ENCODE measurements at places on chromosomes 16 and 17.
A peak's percentile ranks its signal among the peaks of the same experiment; 100 is the strongest.

- DNase-seq = no peak
Measured at GRCh38 chr17:74994440-74994839, 7.0 kb downstream of the CDR2L start.

DNA sequence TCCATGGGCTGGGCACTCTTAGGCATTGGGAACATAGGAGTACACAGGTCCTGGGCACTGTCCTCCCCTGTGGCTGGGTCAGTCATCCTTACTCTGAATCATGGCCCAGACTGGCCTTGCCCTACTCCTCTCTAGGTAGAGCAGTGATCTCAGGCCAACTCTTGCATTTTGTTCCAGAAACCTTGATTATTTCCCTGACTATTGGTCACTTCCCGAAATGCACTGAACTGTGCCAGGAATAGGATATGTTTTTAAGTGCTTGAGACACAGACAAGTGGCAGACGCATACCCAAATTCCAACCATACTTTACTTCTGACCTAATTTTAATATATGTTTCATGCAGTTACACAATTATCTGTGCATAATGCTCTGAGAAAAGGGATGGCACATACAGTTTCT, 10.3 kb downstream of the KRABD2 start:
- DNase-seq = no peak

DNA sequence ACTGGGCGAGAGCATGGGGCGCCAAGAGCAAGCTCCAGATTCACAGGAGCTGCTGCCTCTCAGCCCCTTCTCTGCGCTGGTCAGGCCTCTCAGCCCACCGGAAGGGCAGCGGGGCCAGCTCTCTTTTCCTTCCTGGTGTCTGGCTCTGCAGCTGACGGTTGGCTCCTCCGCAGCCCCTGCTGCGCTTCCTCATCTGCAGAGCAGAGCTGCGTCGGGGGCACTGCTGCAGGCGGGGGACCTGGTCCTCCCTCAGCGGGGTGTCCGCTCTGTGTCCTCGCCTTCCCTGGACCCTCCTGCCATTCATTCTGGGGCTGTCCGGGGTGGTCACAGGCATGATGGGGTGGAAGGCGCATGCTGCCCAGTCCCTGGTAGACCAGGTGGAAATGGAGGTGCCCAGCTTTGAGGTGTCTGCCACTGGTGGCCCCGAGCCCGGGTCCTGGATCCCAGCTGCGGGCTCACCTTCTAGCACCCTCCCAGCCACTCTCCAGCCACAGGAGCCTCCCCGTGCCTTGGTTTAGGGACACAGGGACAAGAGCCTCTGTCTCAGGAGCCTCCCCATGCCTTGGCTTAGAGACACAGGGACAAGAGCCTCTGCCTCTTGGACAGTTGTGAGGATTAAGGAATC, 84.8 kb downstream of the IRF8 start:
- no peak for DNase-seq

- no peak for DNase-seq
Measured at GRCh38 chr17:39962642-39963220, at the start of gene GSDMA. TSS of gene GSDMA (plus strand) at chr17:39963004. CDS start at chr17:39965688, 2,684 bp downstream.

DNA sequence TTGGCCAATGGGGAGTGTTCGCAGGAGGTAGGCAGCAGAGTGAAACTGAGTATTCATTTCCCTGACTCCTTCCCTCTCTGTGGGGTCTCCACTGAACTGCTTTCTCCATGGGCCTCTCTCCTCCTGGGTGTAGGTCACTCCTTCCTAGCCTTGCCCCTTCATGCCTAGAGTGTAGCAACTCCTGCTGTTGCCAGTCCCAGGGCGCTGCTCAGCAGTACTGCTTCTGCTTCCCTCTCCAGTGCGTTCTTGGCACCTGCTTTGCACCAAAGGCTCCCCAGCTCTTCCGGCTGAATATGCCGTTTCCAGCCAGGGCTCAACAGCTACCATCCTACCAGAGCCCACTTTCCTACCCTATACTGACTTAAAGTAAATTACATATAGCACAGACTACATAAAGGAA, 92.2 kb downstream of the MAF start:
- no peak for DNase-seq

DNA sequence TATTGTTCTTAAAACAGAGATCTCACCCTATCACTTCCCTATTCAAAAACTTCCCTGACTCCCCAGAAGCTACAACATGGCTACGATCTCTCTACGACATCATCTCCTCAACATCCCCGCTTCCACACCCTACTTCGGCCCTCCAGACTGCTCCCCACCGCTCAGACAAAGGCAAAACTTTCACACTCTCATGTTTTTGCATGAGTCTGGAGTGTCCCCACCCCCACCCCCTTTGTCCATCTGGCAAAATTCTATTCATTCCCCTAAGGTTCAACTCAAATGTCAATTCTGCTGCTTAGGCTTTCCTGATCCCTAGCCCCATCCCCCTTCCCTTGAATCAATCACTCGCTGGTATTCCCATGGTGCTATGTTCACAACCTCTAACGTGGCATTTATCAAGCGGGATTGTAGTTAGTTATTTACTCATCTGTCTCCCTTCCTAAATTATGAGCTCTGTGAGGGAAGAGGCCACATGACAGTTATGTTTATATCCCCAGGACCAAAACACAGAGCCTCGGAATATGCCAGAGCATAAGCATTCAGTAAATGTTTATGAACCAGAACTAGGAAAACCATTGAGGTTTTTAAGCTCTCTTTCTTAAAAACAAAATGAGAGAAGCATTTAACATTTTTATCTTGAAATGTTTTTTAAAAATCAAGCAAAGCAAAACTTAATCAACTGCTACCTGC, 55.9 kb downstream of the STX8 start:
- DNase-seq = no peak

- DNase-seq = no peak
Measured at GRCh38 chr17:32298721-32299579, 33.3 kb downstream of the RHBDL3 start.

DNA sequence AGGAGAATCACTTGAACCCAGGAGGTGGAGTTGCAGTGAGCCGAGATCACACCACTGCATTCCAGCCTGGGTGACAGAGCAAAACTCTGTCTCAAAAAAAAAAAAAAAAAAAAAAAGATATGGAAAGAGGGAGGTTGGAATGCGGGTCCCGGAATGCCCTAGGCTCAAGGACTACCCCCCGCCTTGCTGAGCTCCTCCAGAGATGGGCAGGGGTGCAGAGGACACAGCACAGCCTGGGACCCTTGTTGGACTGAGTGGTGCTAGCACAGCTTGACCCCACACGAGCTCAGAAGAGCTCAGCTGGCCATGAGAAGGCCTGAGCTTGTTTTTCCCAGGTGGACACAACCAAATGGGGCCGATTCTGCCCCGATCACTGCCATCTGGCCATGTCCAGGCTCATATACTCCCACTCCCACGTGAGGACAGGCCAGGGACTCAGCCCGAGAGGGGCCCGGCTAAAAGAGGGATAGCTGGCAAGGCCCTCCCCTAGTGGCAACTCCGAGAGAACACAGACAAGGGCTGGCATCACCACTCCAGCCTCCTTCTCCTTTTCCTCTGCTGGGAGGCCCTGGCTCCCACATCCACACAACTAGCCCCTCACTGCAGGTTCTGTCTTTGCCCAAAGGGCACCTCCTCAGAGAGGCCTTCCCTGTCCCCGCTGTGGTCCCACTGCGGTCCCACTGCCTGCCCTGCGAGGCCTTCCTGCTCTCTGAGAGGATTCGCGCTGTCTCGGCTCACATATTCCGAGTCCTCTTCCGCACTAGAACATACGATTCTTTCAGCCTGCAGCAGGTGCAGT, 11.0 kb downstream of the SGCA start:
- DNase-seq = no peak

GRCh38 chr16:84806256-84806889, 13.4 kb upstream of the CRISPLD2 start:
- no peak for DNase-seq

- no peak for DNase-seq
Measured at GRCh38 chr17:67528751-67529436, 151.8 kb downstream of the PITPNC1 start.

- DNase-seq = no peak
Measured at GRCh38 chr16:79042886-79043285, 557.7 kb downstream of the MAF start.

DNA sequence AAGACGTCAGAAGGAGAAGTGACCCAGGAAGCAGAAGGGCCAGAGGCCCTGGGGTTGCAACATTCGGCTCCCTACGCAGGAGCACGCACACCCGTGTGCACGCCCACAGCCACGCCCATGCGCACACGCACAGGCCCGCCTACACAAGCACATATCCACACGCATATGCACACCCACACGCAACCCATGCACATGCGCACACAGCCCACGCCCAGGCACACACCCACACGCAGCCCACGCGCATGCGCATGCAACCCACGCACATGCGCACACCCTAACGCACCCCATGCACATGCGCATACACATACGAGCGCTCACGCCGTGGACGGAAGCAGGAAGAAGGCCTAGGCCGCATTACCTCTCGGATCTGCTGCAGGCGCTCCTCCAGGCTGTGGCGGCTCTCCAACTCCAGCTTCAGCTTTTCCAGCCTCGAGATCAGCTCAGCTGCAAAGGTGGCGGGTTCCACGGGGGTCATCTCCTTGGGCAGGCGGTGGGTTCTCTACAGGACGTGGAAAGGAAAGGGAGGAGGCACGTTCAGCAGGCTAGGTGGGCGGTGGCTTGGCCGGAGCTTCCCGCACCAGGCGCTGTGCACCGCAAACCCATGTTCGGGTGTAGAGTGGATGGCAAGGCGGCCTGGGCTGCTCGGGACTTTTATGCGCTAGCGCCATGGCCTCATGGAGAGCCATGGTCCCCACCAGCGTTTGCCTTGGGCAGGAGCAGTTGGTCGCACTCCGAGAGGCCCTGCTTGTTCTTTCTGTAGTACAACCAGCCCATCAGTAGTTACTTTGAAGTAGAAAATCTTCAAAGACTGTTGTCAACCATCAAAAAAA, 23.4 kb downstream of the AXIN2 start:
- DNase-seq = no peak

GRCh38 chr16:75486014-75486675, 9.1 kb downstream of the CHST6 start:
- no peak for DNase-seq

DNA sequence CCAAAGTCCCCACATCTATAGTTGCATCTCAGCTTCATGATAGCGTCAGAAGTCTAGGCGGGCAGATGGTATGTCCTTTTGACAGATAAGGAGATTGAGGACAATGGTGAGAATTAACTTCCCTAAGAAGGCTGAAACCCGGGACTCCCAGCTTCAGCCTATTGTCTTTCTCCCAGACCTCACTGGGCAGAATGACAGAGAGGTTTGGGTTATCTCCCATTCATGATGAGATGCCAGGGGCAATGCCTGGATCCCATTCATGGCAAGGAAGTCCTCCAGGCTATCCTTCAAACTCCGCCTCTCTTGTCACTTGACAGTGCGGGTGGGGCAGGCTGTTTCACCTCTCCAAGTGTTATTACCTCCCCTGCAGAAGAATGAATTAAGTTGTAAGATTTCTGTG, 100.3 kb downstream of the IRX5 start:
- no peak for DNase-seq

- DNase-seq = no peak
Measured at GRCh38 chr16:48537909-48538745, 71.9 kb downstream of the N4BP1 start.

- DNase-seq = peak; percentile 56
Measured at GRCh38 chr17:386141-386876, 33.7 kb upstream of the RPH3AL start.

GRCh38 chr16:25951999-25952398, 260.2 kb downstream of the HS3ST4 start:
- DNase-seq = no peak

DNA sequence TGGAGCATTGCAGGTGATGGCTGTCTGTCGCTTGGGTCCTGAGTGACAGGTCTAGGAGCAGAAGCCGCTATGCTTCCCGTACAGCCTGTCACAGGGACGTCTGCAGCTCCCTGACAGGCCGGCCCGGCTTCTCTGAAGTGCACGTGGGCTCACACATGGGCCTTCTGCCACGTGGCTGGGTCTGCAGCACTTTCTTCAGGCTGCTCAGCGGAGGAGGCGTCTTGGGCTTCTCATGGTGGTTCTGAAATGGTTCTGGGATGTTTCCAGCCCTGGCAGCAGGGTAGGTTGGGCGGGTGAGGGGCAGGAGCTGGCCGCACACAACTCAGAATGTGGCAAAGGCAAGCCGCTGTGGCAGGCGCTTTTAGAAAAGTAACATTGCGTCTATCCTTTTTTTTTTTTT, 80.3 kb upstream of the ZNF750 start:
- no peak for DNase-seq

GRCh38 chr16:13919330-13919682, 648 bp upstream of the ERCC4 start:
- DNase-seq = no peak

GRCh38 chr17:77774182-77774581, 184.3 kb upstream of the TNRC6C start:
- DNase-seq = no peak

GRCh38 chr16:31403590-31404352, 10.6 kb downstream of the ITGAD start:
- DNase-seq = no peak

GRCh38 chr17:27937025-27937546, 43.9 kb upstream of the LYRM9 start:
- DNase-seq = no peak

- DNase-seq = no peak
Measured at GRCh38 chr16:66741950-66742808, 9.2 kb downstream of the DYNC1LI2 start.

- peak; percentile 29 for DNase-seq
Measured at GRCh38 chr17:8056232-8056975, 17.5 kb downstream of the ALOX15B start.

GRCh38 chr16:86594721-86595120, 16.4 kb downstream of the FOXL1 start:
- no peak for DNase-seq

DNA sequence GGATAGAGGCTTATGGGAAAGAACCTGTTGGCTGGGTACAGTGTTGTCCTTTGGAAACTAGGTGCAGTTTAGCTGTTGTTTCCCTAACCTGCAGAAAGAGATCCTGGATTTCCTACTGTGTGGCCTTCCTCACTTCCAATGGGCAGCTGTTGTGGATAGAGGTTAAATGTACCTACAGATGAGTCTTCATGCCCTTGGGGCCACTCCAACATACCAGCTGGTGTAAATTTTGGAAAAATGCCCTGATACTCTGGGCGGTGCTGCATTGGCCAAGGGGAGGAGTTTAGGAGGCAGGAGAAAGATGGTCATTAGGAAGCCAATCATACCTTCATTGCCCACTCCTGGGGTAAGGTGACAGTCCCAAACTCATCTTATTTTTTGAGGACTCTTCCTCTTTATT, 70.2 kb downstream of the SNX11 start:
- DNase-seq = no peak

GRCh38 chr16:67394155-67395104, 1.1 kb upstream of the TPPP3 start:
- DNase-seq = no peak

GRCh38 chr16:86881861-86882273, 303.5 kb downstream of the FOXL1 start:
- DNase-seq = no peak

DNA sequence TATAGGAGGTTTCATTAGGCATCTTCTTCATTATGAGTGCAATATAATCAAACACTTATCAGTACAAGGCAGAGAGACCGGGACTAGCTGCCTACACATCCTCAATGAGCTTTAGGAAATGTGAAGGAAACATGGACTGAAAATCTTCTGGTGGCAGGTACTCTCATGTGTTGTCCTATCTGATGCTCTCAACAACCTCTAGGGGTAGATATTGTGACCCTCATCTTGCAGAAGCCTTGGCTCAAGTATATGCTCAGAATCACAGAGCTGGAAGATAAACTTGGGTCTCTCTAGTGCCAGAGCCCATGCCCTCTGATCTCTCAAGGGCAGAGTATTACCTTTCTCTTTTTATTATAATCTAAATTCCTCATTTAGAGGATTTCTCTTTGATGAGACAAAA, 181.6 kb upstream of the C17orf78 start:
- DNase-seq = no peak

GRCh38 chr17:40417258-40417608, 463 bp downstream of the TOP2A start:
- DNase-seq = no peak

All from stimulated activated CD8-positive, alpha-beta memory T cell treated with anti-CD3 and anti-CD28 coated beads, Interleukin-12 subunit alpha, Interleukin-12 subunit beta, amount 100 ng/mL, for 4 hours (primary cell).